ENCODE measurements at places on chromosomes 6 and 20.
A peak's percentile ranks its signal among the peaks of the same experiment; 100 is the strongest.

GRCh38 chr6:143556529-143556928, 45.0 kb upstream of the FUCA2 start:
- DNase-seq = no peak

DNA sequence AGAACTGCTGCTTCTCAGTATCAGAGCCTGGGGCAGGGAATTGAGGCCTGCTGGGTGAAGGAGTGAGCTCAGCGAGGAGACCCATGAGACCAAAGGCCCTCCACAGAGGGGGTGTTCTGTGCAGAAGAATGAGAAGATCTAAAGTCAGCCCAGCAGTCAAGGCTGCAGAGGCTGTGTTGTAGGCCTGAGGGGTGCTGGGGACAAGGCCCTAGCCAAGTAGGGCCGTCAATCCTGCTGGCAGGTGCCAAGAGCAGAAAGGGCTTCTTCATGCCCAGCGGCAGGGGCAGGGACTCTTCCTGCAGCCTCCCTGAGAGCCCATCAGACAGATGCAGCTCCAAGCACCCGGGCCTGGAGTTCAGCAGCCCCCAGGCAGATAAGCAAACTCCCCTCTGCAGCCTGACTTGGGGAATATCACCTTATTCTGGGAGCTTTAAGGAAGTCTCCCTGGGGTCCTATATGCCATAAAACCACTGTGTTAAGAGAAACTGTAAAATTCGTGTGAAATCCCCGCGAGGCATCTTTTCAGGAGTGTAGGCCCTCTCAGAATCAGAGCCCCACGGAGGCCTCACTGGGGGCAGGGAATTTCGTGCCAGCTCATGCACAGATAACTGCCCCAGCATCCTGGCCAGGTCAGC, 9.0 kb downstream of the CCDC167 start:
- no peak for DNase-seq

GRCh38 chr6:13742961-13743735, 31.5 kb upstream of the RANBP9 start:
- no peak for DNase-seq

DNA sequence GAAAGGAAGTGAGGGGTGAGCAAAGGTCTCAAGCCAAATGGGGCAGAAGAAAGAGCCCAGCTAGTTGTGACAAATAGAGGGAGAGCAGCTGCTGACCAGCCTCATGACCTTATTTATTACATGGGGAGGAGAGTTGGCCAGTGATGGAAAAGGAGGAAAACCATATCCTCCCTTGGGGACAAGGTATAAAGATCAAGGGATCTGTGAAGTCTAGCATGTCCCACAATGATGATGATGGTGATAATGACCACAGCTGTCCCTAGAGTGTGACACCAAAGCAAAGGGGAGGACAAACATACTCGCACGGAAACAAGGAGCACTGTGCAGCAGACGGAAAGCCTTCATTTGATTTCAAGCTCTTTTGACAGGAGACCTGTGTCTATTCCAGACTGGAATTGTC, 190.4 kb upstream of the MCHR2 start:
- no peak for DNase-seq

- no peak for DNase-seq
Measured at GRCh38 chr6:82571455-82571854, 207.8 kb downstream of the TPBG start.

DNA sequence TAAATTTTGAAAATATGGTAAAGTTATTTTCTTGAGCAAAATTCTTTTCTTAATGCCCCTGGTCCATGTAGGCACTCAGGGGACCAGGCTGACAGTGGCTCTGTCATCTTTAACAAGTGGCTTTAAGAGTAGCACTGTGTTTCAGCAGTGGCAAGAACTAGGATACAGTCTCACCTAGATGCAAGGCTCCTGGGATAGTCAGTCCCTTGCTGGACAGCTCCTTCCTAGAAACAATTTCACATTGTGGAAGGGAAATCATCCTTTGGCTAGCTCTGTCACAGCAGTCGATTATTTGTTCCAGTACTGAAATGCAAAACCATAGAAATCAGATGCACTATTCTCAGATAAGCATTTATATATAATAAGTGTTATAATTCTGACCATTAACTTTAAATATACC, 175.4 kb upstream of the KCNQ5 start:
- no peak for DNase-seq

GRCh38 chr6:169654598-169655391, 47.0 kb downstream of the WDR27 start:
- peak; percentile 56 for DNase-seq

DNA sequence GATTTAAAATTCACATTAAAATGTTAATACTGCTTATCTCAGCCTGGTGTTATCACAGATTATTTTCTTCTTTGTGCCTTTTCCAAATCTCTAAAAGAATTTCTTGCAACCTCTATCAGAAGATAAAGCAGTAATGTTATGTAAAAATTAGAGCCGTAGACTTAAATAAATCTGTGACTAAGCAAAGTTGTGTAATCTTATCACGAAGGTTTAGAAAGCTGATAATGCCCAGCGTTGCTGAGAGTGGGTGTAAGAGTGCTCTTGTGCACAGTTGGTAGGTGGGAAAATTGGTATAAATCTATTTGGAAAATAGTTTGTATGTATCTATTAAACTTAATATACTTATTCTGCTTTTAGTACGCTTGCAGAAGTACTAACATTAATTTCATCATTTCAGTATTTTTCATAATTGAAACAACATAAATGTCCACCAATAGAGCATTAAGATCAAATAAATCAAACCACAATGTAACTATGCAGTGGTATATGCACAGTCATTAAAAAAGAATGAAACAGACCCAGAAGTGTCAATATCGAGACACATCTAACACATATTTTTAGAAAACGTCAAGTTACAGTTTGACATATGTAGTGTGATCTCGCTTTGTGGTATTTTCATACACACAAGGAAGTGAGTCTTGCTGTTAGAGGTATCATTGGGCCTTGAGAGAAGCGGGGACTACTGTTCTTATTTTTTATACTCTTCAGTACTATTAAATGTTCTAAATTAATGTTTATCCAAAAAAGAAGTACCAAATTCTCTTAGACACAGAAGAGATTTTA, 54.4 kb upstream of the PBOV1 start:
- DNase-seq = no peak

DNA sequence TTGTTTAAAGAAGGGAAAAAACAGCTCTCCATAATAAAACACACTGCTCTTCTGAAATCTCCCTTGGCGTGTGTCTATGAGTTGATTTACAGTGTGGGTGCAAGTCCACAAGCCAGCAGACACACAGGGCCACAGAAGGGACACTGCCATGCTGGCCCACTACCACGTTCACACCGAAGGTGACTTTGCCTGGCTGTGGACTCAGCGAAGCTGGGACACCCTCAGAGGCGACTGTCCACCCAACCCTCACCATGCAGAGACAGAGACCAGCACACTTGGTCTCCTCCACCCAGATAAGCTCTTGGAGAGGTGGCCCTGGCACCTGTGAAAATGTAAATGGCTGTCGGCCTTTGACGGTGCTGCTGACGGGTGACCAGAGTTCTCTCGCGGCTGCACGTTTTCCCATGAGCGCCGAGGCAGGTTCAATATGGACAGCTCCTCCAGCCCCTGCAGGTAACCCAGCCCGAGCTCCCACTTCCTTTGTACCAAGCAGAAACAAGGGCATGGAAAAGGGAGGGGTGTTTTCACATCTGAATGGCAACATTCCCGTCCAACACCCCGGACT, 78.0 kb downstream of the YTHDF1 start:
- no peak for DNase-seq

GRCh38 chr6:158662954-158663624, 13.2 kb downstream of the SYTL3 start:
- DNase-seq = no peak

- no peak for DNase-seq
Measured at GRCh38 chr6:36514554-36515456, 32.5 kb downstream of the STK38 start.

GRCh38 chr20:52738081-52738480, 234.1 kb upstream of the TSHZ2 start:
- no peak for DNase-seq

- peak; percentile 50 for DNase-seq
Measured at GRCh38 chr20:5770987-5771318, 20.8 kb downstream of the SHLD1 start.

- no peak for DNase-seq
Measured at GRCh38 chr6:94902974-94903628, 674.2 kb upstream of the MANEA start.

- no peak for DNase-seq
Measured at GRCh38 chr20:4135385-4136077, 120.2 kb upstream of the RNF24 start.

GRCh38 chr6:135895231-135895911, 43.9 kb downstream of the PDE7B start:
- DNase-seq = no peak

GRCh38 chr6:54050750-54051149, 60.5 kb upstream of the MLIP start:
- DNase-seq = no peak

DNA sequence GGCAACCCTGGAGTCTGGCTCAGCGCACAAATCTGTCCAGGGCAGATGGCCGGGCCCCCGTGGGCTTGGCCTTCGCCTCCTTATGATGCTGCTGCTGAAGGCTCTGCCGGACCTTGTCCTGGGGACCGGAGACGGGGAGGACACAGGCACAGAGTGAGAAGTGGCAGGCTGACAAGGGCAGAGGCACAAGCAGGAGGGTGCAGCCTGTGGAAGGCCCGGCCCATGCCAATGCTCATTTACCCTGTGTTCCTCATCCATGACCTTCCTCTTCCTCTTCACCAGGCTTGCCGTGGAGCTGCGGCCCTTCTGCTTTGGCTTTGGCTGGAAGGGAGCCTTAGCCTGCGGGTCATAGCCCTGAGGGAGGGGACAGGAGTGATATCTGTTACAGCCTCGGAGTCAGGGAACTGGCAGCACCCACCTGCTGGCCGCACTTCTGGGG, 2.4 kb downstream of the B3GALT4 start:
- DNase-seq = no peak

DNA sequence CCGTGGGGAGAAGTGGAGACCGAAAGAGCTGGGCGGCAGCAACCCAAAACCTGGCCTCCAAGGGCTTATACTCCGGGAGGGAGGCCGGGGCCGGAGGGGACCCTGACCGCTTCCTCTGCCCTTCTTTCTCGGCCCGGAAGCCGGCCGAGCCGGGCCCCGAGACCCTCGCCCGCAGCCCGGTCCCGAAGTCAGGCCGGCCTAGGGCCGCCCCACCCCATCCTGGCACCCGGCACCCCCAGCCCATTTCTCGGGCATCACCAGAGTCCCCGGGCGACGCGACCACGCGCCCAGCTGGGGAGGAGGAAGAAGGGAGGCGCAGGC, 572 bp upstream of the ZDHHC14 start:
- peak; percentile 29 for DNase-seq

- DNase-seq = no peak
Measured at GRCh38 chr6:3795836-3796718, 44.6 kb upstream of the PXDC1 start.

DNA sequence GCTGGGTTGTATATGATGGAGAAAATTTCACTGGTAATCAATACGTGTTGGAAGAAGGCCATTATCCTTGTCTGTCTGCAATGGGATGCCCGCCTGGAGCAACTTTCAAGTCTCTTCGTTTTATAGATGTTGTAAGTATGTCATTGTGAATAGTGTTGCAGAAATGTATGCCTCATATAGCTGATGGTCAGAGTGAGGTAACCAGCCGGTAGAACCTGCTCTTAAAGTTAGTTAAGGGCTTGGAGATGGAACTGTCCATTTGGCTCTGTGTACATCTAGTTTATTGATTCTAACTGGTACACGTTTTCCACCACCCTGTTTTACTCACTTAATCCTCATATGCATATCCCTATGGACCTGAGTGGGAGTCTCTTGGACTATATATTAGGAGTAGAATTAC, 73.5 kb downstream of the RTN4IP1 start:
- DNase-seq = no peak

GRCh38 chr6:30885481-30885998, 1.2 kb downstream of the DDR1 start:
- DNase-seq = no peak

GRCh38 chr20:62475027-62475771, 596 bp downstream of the GATA5 start:
- no peak for DNase-seq

- no peak for DNase-seq
Measured at GRCh38 chr6:127031511-127031910, 87.0 kb upstream of the RSPO3 start.

- DNase-seq = no peak
Measured at GRCh38 chr6:56772737-56773184, 130.1 kb upstream of the DST start.

- no peak for DNase-seq
Measured at GRCh38 chr6:164404812-164405488, 904.5 kb downstream of the C6orf118 start.

DNA sequence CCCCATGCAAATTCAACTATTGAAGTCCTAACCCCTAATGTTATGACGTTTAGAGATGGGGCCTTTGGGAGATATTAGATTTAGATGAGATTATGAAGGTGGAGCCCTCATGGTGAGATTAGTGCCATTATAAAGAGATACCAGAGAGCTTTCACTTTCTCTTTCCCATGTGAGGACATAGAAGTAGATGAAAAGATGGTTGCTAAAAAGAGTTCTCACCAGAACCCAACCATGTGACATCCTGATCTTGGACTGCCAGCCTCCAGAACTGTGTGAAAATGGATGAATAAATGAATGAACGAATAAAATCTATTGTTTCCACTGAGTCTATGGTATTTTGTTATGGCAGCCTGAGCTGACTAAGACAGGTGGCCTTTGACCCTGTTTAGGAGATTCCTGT, 50.6 kb upstream of the FBXO30 start:
- peak; percentile 65 for DNase-seq

DNA sequence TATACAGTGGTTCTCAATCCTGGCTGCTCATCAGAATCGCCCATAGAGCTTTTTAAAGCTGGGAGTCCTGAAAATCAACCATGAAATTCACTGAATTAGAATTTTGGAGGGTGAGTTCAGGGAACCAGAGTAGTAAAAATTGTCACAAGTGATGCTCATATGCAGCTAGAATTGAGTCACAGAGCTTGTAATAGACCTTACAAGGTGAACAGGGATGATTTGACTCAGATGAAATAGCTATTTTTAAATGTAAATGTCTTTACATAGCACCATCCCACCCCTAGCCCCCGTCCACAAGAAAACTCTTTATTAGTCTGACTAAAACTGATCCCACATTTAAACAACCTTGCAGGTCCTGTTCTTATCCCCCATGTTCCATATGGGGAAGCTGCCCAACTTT, 531.7 kb downstream of the LMBRD1 start:
- DNase-seq = no peak

DNA sequence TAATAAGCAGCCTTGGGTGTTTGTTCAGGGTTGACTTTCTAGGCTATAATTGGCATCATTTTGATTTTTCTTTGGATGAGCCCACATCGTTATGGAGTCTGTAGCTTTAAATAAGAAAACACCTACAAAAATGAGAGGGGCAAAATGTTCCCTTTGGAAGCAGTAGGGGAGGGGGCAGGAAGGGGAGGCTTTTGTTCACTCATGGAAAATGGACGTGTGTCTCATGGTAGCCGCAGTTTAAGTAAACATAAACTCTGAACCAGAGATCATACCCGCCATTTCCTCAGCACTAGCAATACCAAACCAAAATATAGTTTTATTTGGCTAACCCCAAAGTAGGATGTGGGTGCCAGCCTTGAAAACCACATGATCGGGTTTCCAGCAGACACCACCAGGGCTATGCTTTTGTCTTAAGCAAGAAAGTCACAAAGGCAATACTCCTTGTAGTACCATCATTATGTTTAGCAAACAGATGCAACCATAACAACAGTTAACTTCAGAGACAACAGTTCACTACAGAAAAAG, 572.5 kb upstream of the JAG1 start:
- no peak for DNase-seq

Measured in OCI-LY7 (cell line).